Bronchial smooth muscle cell (primary cell): ENCODE measurements at places on chromosomes 7 and 10. TPM values are rescaled to one million over a fixed set of nuclear protein-coding genes. Genes with fewer than 3 reads are reported as not detected.

The WNT2 gene
- 0.63 and 5.8 TPM in 2 replicates for total RNA-seq

The IDE gene
- total RNA-seq: 15.0 and 19.2 TPM in 2 replicates

The CNPY1 gene
- not detected in 2 replicates for total RNA-seq

The PWWP2B gene
- 6.5 and 9.6 TPM in 2 replicates for total RNA-seq

The TEX36 gene
- 0.16 TPM in 1 of 2 replicates, not detected in the other for total RNA-seq

The EBLN1 gene
- total RNA-seq: not detected in 2 replicates

The LRIT1 gene
- total RNA-seq: not detected in 2 replicates

The LRRD1 gene
- under 0.01 TPM in 1 of 2 replicates, not detected in the other for total RNA-seq

The CYP2C19 gene
- total RNA-seq: not detected in 2 replicates

The GBX1 gene
- total RNA-seq: not detected in 2 replicates

The MMD2 gene
- not detected in 2 replicates for total RNA-seq

The DLD gene
- total RNA-seq: 41.6 and 59.7 TPM in 2 replicates

The HOXA1 gene
- 0.17 and 0.63 TPM in 2 replicates for total RNA-seq

The FFAR4 gene
- not detected in 2 replicates for total RNA-seq

The HOXA4 gene
- total RNA-seq: 0.34 and 0.47 TPM in 2 replicates

The STEAP4 gene
- total RNA-seq: under 0.01 TPM in 1 of 2 replicates, not detected in the other

The PDIA4 gene
- 222 and 241 TPM in 2 replicates for total RNA-seq

The RADIL gene
- 0.26 and 0.32 TPM in 2 replicates for total RNA-seq

The MYO1G gene
- under 0.01 TPM in 2 replicates for total RNA-seq

The TMEM26 gene
- 1.3 and 2.5 TPM in 2 replicates for total RNA-seq

The DNAJC9 gene
- total RNA-seq: 13.9 and 15.6 TPM in 2 replicates

The P4HA1 gene
- 110 and 152 TPM in 2 replicates for total RNA-seq

The MICU1 gene
- total RNA-seq: 55.1 and 65.1 TPM in 2 replicates

The CDK14 gene
- total RNA-seq: 24.3 and 51.5 TPM in 2 replicates

The TMEM196 gene
- not detected in 2 replicates for total RNA-seq

The TIAL1 gene
- 18.4 and 21.6 TPM in 2 replicates for total RNA-seq

The CUBN gene
- 1.9 and 2.2 TPM in 2 replicates for total RNA-seq

The ZNF12 gene
- total RNA-seq: 11.1 and 14.2 TPM in 2 replicates

The TRIM74 gene
- under 0.01 TPM in 1 of 2 replicates, not detected in the other for total RNA-seq

The OPN4 gene
- total RNA-seq: not detected in 2 replicates

The MAGI2 gene
- 8.8 and 12.8 TPM in 2 replicates for total RNA-seq

The AGR2 gene
- not detected in 2 replicates for total RNA-seq

The VPS41 gene
- total RNA-seq: 62.1 and 76.8 TPM in 2 replicates

The HKDC1 gene
- under 0.01 and 0.77 TPM in 2 replicates for total RNA-seq

The RELN gene
- 0.63 and 9.4 TPM in 2 replicates for total RNA-seq

The NPY4R gene
- total RNA-seq: under 0.01 TPM in 1 of 2 replicates, not detected in the other

The ASAH2 gene
- 0.26 and 0.32 TPM in 2 replicates for total RNA-seq

The KLF14 gene
- total RNA-seq: under 0.01 TPM in 1 of 2 replicates, not detected in the other

The STK17A gene
- total RNA-seq: 16.7 and 50.9 TPM in 2 replicates

The PTN gene
- total RNA-seq: 5.2 and 38.6 TPM in 2 replicates

The NUTM2E gene
- total RNA-seq: not detected in 2 replicates

The PPP1R17 gene
- total RNA-seq: under 0.01 TPM in 1 of 2 replicates, not detected in the other

The CDNF gene
- 1.5 and 3.0 TPM in 2 replicates for total RNA-seq

The PPP1R9A gene
- 0.16 and 0.60 TPM in 2 replicates for total RNA-seq

The SLC13A1 gene
- not detected in 2 replicates for total RNA-seq

The EPO gene
- not detected in 2 replicates for total RNA-seq
